ENCODE measurements at places on chromosomes 5 and 9.

DNA sequence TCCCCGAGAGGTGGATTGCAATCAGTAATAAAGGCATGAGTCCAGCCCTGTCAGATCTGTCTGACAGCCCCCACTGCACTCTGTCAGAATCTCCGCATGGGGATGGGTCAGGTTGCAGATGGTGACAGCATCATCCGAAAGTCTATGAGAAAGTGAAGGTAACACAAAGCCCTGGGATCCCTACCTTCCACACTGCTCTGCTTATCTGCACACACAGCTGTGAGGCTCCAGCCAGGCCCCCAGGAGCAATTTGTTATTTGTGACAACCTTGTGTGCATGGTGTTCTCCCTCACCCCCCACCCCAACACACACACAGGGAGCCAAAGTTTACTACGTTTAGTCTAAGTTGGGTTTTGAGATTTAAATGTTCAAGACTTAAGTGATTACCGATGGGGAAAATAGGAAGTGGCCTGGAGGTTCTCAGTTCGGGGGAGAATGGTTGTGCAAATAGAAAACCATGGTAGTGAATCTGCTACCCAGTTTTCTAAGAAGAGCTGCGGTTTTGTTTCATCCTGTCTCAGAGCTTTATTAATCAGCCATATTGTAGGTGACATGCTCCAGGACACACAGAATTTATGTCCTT lies 92.7 kb downstream of the SV2C start:
- DNase-seq, result no peak

- no peak for DNase-seq
Measured at GRCh38 chr5:1874771-1875220, 7.9 kb downstream of the IRX4 start.

- DNase-seq, result no peak
Measured at GRCh38 chr5:154400678-154401077, 45.1 kb upstream of the SAP30L start.

DNA sequence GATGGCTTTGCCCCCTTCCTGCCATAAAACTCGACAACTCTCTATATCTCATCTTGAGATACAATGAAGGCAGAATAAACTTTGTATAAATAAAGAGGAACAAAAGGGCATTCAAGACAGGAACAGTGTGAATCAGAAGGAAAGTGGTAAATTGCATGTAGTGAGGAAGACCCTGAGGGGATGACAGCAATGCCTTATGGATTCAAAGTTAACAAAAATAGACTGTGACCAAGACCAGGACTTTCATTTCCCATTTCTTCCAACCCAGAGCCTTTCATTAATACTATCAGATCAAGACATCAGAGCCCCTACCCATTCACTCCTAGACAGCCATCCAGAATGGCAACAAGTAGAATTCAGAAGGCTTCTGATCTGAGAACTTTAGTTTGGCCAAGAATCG lies 46.4 kb upstream of the ZNF462 start:
- no peak for DNase-seq

DNA sequence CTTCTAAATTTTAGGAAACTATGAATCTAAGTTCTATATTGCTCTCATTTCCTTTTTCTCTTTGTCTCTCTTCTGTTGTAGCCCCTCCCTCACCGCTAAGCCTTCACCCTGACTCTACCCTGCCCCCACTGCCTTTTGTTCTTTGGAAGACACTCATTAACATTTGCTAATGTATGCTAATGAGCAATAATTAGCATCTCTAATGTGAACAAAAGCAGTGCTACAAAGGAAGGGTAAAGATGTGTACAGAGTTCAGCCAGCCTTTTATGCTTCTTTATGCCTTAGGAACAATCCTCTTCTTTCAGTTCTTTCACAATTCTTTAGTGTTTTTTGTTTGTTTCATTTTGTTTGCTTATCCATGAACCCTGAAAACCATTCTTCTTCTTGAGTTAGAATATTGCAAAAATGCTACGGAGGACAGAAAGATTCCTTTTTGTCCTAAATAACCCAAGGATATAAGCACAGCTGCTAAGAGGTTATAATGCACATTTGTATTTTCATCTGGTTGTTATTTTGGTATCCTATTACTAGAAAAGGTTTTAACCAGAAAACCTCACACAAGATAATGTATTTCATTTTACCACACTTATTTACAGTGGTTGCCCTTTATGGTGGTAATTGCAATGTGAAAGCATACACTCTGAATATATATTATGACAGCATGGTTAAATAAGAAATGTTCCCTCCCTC lies 159.3 kb downstream of the TMC1 start:
- DNase-seq, result no peak

DNA sequence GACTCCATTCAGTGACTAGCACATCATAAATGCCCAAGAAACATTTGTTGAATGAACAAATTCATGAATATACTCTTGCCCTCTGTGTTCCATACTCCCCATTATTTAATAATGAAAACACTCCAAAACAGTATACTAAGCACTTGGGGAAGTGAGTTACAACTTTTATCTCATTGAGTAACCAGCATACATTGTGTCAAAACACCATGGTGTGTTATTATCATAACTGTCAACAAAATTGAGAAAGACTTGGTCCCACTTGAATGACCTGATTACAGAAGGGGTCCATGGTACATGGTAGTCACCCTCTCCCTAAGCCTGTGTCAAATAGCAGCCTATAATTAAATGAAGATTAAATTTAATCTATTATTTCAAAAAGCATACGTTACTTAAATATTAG lies 16.2 kb downstream of the ANKH start:
- no peak for DNase-seq

GRCh38 chr9:75992482-75993206 lies 102.2 kb downstream of the PCSK5 start:
- peak; percentile 11 for DNase-seq

DNA sequence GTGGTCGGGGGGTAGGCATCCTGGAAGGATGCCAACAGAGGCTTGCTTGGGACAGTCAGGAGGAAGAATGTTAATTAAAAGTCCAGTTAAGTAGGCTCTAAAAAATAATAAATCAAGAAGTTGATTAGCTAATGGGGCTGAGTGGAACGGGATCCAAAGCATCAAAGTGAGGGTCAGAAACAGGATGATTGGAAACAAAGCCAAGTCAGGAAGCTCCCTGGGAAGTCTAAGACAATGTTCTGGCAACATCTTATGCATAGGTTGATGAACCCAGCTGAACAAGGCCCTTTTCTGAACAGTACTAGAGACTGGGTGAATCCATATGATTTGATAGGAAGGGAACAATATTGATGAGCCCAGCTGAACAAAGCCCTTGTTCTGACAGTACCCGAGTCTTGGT lies 50.2 kb upstream of the STARD4 start:
- DNase-seq, result no peak

- DNase-seq, result no peak
Measured at GRCh38 chr9:27441741-27442070, 82.4 kb upstream of the IFNK start.

GRCh38 chr5:58503390-58504046 lies 12.3 kb downstream of the GAPT start:
- no peak for DNase-seq

DNA sequence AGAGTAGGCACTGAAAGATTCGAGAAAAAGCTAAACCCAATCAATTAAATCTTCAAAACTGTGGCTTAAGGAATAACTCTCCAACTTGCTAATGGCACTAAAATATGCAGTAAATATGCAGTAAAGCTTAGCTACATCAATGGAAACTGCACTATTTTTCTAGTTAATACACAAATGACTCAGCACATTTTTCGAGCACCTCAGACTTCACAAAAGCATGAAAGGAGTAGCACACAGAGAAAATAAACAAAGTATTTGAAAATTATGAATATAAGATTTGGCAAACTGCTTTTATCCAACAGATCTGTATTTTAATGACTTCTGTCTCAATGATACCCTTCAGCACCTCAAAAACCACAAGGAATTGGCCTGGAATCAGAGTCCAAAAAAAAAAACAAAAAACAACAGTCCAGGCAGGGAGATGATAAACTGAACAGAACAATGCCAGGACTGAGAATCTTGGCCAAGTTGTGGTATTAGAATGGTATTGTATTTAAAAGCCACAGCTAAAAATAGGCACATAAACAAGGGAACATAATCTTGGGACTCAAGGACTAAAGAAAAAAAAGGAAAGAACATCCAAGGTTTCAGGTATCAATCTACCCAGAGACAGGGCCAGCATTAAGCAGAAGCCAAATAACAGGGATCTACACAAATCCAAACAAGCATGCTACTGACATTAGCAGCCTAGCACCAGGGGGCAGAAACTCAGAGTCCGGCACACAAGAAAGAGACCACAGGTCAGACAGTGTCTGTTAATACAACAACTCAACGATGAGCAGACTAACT lies 21.4 kb downstream of the TMEM245 start:
- peak; percentile 85 for DNase-seq

DNA sequence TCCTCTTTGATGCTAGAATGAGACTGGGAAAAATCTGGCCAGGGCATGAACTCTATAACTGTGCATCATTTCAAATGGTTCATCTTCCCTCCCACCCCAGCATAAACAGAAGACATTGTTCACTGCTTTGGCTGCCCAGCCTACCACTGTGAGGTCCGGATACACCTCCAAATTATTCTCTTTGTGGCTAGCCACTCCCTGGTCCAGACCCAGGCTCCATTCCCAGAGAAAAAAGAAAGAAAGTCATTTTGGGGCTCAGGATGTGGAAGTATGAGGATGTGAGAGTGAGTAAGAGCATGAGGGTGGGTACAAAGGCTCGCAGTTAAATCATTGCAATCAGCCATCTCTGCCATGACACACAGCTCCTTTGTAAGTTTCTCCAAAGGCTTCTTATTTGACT lies 559.2 kb downstream of the PSAT1 start:
- peak; percentile 4 for DNase-seq

GRCh38 chr9:88950341-88951154 lies 40.7 kb upstream of the S1PR3 start:
- DNase-seq, result peak; percentile 66

GRCh38 chr9:129362287-129363000 lies 184.4 kb upstream of the IER5L start:
- no peak for DNase-seq

DNA sequence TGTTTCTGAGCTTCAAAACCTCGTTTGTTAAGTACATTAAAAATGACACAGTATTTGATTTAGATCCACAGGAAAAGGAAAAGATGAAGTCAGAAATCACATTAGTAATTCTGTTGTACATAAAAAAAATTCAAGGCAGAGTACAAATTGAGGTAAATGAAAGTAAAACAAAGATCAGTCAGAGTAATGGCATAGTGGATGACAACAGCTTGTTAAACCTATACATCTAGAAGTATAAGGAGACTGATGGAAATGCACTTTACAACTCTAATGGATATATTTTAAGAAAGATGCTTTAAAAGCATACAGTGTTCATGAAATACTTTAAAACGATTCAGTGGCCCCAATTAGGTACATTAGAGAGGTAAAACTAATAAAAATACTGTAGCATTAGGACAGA lies 631.3 kb upstream of the SEMA6A start:
- no peak for DNase-seq

DNA sequence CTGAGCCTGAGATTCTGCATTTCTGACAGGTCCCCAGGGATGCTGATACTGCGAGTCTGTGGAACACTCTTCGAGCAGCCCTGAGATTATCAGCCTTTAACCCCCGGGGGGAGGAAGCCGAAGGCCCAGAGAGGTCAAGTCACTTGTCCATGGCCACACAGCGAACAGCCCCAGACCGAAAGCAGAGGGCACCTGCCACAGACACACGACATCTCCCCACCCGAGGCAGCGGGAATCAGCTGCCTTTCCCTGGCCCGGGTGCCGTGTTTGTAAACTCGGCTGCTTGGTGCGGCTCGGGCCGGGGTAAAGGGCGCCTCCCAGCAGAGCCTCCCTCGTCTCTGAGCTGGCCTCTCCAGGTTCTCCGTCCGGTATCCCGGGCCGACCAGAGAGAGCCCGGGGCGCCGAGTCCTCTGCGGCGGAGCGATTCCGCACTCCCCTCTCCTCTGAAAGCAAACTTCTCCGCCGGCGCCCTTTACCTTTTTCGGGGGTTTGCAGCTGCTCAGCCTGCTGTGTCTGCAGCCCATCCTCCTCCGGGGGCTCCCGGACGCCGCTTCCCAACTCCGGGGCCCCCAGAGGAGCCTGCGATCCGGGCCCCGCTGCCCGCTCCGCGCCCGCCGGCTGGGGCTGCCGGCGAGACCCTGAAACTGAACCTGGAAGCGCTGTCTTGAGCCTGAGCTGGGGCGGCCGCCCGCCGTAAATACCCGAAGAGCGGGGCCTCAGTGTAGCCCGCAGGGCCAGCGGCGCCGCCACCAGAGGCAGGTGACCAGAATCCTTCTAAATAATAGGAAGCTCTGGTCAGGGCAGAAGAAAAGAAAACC lies at the start of gene CCDC69:
Gene CCDC69, minus strand, starts transcription at position 646 of the 818 bp plus-strand sequence. Its CDS starts 122 bp downstream, at position 524.
- DNase-seq, result peak; percentile 60

DNA sequence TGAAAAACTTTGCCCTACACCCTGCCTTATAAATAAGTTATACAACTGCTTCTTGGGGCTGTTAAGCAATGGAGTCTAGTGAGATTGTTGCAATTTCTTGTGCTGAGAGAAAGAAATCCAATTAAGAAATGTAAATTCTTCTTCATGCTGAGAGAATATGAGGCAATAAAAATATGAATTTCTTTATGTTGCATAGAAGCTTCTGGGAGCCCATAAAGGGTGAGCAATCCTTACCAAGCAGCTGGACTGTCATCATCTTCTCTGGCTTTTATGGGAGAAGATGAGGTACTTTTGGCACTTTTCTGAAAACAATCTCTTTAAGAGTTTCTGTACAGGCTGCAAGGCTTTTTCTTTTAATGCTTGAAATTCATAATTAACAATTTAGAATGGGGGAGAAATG lies 204.3 kb downstream of the DMRTA1 start:
- no peak for DNase-seq

- no peak for DNase-seq
Measured at GRCh38 chr5:95838001-95838520, 15.5 kb upstream of the GLRX start.

GRCh38 chr9:37362430-37362829 lies 60.1 kb upstream of the GRHPR start:
- DNase-seq, result no peak

DNA sequence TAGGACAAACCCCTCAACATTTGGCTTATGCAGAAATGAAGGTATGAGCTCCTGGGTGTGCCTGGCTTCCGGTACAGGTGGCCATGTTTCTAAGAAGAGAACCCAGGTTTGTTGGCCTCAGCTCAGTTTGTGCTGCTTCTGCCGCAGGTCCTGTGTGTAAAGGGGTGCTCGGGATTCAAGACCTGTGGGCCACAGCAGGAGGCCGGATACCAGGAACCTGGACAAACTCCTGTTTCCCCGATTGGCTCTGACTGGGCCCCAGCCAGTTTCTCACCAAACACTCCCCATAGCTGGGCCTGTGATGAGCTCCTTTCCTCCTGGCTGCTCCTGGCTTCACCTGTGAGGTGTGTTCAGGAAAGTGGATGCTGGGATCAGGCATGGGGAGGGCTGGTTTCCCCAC lies 271.2 kb upstream of the IRX2 start:
- DNase-seq, result no peak

DNA sequence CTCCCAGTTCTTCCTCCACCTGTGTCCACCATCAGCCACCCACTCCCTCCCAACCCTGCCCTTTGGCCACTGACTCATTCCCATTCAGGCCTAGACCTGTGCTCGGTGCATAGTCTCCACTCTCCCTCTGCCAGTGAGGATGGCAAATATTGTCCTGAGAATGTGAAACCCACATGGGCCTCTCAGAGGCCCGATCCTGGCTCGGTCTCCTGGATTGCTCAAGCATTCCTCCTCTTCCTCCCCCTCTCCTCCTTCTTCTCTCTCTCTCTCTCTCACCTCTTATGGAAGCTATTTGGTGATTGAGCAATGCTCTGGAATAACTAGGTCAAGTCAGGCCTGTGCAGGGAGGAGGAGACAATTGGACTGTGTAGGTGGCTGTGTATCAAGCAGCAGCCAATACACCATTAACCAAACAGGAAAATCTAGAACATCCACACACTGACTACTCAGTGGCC lies 99.9 kb downstream of the KLF4 start:
- peak; percentile 73 for DNase-seq

- DNase-seq, result no peak
Measured at GRCh38 chr5:6256901-6257300, 121.4 kb downstream of the MED10 start.
